ENCODE measurements at places on chromosomes 1 and 21.
A peak's percentile ranks its signal among the peaks of the same experiment; 100 is the strongest.

DNA sequence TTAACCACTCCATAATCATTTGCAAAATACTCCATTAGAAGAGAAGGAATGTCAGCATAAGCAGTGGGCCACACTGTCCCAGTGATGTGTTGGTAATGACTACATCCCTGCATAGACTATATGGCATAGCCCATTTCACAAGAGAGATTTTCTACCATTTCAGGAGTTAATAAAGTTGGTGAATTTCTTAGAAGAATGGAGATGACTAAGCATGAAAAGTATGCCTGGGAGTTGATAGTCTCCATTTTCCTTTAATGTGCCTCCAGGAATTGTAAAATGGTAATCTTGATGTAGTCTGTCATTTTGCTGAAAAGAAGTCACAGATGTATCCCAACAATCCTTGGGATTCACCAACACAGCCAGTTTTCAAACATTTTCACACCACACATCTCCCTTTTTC, 608.8 kb upstream of the CHRM3 start:
- DNase-seq: no peak

DNA sequence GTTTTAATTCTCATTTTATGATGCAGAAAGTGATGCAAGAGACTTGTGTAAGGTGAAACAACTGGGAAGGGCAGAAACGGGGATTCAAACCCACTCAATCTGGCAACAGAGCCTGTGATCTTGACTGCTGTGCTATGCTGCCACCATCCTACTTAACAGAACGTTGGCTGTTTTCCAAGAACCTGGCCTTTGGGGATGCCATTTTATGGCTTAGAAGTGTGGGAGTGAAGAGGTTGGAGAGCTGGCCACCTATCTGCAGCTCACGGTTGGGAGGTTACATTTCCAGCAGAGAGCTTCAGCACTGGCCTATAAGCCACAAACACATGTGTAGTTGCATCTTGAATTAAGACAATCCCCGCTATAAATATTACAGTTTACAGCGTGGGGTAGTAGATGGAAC, 235.3 kb downstream of the PRDM2 start:
- DNase-seq: no peak

DNA sequence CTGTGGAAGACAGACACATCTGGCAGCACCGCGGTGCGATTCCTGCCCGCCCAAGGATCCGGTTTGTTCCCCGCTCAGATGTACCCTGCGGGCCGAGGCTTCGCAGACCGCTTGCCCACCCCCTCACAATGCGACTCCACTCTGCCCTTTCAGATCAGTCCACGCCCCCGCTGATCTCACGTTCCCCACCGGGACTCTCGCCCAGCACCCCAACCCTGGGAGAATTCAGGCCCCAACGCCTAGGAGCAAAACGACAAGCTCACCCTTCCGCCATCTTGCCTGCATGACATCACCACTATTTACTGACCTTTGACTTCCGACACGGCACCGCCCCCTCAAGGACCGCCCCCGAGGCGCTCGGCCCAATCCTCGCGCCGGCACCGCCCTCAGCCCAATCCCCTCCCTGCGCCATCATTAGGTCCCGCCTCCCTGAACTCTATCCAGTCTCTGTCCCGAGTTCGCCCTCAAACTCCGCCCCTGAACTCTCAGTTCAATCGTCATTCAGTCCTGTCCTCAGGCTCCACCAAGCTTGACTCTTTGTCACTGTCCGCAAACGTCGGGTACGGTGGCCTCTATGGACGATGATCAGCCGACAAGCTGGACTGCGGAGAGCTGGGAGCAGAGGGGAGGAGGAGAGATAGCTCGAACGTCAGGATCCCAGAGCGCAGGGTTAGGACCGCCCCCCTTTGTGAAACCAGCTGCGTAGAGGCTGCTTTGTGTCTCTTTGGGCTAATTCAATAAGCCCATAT, at the start of gene BSDC1:
Gene BSDC1 (minus strand): TSS at position 301 of the 749 bp plus-strand sequence. CDS start 27 bp downstream, at position 274.
- DNase-seq: peak; percentile 99

DNA sequence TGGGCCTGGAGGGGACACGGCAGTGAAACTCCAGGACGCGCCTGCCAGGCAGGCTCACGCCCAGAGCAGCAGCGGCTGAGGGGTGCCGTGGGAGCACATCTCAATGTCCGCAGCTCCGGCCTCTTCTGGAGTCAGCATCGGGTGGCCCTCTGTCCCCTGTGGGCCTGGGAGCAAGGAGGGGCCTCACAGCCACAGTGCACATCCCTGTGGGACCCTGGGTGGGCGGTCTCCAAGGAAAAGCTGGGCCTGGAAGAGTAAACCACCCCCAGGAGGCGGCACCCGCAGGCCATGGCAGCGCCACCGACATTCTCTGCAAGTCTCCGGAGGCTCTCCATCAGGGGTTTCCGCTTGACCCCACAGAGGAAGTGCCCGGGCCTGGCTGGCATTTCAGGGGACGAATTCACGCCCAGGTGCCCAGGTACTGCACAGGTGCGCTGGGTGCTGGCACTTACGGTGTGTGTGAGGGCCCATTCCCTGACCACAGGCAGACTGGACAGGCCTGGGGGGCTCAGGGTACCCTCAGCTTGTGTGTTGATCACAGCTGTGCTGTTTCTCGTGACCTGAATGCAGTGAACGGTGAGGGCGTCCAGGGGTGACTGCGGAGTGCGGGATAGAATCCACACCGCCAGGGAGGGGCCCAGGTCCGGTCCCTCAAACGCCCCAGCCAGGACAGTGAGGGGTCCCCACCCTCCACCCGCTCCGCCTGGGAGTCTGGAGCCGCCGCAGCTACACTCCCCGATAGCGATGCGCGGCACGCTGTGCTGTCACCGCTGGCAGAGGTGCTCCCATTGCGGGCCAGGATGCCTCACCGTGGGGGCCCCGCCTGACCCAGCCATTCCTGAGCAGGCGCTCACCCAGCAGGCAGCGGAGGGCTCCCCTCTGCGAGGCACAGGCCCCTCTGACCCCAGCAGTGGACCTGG, 16.6 kb upstream of the RNF223 start:
- DNase-seq: no peak

DNA sequence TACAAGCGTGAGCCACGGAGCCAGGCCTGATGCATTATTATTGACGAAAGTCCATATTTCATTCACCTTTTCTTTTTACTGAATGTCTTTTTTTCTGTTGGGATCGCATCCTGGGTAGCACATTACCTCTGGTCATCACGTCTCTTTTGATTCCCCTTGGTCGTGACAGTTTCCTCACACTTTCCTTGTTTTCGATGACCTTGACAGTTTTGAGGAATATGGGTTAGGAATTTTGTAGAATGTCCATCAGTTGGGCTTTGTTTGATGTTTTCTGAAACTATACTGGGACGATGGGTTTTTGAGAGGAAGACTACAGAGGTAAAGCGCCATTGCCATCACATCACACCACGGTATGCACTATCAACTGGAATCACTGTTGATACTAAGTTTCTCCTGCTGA, 26.6 kb upstream of the GALNT2 start:
- no peak for DNase-seq

- no peak for DNase-seq
Measured at GRCh38 chr21:34343347-34343746, 20.5 kb upstream of the KCNE2 start.

- no peak for DNase-seq
Measured at GRCh38 chr1:6917067-6917466, 131.8 kb downstream of the CAMTA1 start.

GRCh38 chr1:179731643-179732042, 11.4 kb upstream of the FAM163A start:
- no peak for DNase-seq

DNA sequence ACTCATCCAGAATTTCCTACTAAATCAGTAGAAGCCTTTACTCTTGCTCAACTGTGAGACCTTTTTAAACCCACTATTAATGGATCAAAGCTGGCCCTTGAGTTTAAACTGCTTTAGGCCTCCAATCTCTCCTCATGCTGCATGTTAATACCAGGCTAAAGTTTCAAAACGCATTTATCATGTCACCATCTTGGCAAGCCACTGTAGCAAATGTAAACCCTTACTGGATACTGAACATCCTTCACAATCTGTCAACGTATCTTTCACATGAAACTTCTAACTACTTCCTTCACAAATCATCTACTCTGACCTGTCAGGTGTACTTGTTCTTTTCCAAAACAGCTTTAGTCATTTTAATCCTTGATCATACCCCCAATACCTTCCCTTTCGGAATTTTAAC, 3.0 kb downstream of the PAXBP1 start:
- no peak for DNase-seq

DNA sequence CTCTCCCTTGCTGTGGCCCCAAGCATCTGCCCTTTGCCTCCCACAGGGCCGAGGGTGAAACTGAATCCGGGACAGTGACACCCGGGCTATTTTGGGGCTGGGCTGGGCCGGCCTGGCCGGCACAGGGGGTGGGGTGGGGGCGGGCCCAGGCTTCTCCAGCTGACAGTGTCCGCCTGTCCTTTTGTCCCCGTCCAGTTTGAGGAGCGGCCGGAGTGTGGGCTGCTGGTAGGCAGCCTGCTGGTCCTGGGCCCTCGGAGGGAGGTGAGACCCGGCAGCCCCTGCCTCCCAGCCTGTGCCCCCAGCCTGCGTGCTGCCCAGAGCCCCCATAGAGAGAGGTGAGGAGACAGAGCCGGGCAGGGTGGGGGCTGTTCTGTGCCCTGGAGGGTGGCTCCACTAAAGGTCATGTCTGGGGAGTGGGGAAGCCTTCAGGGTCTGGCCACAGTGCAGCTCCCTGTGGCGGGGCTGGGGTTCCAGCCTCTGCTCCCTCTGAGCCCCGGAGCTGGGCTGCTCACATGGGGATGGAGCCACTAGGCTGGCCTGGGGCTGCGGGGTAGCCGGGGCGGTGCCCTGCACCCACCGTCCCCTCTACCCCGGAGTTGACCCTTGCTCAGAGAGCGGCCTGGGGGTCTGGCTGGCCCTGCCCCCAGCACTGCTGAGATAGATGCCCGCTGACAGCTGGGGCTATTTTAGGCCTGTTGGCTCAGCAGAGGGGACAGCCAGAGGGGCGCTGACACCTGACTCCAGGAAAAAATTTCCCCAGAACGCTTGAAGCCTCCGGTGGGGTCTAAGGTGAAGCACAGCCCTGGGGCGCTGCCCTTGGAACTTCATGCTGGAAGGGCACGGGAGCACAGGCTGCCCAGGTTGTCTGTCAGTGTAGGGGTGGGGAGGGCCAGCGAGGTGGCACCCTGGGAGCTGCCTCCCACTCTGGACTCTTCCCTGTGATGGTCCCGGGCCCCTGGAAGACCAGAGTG, at the start of gene OBSCN:
Gene OBSCN (plus strand): TSS at position 194 of the 971 bp plus-strand sequence. CDS start 3,740 bp downstream, outside the sequence.
- no peak for DNase-seq

DNA sequence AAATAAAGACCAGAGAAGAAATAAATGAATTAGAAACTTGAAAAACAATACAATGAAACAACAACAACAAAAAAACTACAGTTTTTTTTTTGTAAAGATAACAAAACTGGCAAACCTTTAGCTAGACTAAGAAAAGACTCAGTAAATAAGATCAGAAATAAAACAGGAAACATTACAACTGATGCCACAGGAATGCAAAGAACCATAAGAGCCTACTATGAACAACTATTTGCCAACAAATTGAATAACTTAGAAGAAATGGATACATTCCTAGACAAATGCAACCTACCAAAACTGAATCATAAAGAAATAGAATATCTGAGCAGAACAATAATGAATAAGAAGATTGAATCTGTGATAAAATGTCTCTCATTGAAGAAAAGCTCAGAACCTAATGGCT, 742.0 kb downstream of the ADGRL2 start:
- DNase-seq: no peak

- DNase-seq: no peak
Measured at GRCh38 chr1:41240781-41241353, 1.2 kb downstream of the SCMH1 start.

DNA sequence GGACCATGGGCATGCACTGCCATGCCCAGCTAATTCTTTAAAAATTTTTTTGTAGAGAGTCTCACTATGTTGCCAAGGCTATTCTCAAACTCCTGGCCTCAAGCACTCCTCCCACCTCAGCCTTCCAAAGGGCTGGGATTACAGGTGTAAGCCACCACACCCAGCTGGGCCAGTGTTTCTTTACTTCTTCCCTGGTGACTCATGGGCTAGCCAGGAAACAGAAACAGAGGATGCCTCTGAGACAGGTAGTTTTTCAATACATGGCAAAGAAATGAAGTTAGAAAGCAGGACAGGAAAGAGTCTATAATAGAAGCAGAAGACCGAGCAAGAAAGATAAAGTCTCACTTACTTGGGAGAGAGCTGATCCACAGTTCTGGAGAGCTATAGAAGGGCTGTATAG, 7.6 kb upstream of the C1orf74 start:
- DNase-seq: no peak

GRCh38 chr1:108114033-108114599, 86.0 kb downstream of the SLC25A24 start:
- no peak for DNase-seq

- DNase-seq: no peak
Measured at GRCh38 chr1:110087812-110088738, 17.6 kb upstream of the ALX3 start.

DNA sequence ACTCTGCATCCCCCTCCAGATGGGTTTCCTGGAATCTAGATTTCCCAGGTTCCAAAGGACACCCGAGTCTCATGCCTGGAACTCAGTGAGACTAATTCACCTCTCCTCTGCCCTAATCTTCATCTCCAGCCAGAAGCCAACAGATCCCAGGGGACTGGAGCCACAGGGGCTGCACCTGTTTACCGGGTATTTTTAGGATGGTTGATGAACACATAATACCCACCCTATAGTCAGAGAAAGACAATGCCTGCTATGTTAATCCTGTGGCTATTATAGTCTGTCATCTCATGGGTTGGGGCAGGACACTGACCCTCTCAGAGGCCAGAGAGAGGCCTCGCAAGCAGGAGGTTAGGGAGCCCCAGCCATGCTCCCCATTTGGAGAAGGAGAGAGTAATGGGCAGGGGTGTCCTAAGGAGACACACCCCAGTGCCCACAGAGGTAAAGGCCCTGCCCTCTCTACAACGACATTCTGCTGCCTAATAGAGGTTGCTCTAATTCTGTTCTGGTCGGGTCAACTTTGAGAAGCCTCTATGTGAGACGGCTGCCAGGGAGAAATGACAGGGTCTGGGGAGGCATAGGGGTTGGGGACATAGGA, 1.0 kb upstream of the TNNI1 start:
- DNase-seq: no peak

DNA sequence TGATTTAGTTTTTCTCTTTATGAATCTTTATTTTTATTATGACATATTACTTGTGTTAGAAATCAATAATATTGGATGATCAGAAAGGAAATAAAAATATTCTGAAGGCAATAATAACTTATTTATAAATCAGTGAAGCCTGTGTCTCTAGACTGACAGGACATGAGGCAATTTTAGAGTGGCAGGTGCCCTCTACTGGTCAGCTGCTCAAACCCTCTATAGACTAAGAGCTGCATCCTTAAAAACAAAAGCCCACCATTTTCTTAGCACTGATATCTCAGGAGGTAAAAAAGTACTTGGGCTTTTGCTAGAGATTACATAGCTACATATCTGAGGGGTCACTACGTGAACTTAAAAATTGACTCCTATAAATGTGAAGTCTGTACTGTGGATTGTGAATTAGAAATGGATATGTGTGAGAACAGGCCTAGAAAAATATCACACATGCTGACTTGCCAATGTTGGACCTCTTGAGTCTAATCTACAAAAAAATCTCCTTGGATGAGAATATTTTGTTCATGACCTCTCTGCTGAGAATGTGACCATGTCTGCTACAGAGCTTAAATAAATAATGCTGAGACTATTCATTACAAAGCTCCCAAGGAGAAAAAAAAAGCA, 597.9 kb upstream of the ADAMTS5 start:
- no peak for DNase-seq
